ENCODE measurements at places on chromosomes 7 and 10. TPM values are rescaled to one million over a fixed set of nuclear protein-coding genes. Genes with fewer than 3 reads are reported as not detected.

The METTL27 gene
- 0.26 TPM for total RNA-seq

The TPST1 gene
- 31.4 TPM for total RNA-seq

DNA sequence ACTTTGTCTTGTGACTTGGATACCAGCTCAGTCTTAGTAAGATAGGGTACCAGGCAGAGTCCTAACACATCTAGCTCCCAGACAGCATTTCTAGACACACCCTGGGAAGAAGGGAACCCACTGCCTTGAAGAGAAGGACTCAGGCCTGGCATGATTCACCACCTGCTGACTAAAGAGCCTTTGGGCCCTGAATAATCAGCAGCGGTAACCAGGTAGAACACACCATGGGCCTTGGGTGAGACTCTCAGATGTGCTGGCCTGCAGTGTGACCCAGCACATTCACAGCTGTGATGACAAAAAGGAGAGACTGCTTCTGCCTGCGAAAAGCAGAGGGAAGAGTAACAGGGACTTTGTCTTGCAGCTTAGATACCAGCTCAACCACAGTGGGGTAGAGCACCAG lies 10.4 kb upstream of the TNKS2 start:
- peak; percentile 94 for DNase-seq

DNA sequence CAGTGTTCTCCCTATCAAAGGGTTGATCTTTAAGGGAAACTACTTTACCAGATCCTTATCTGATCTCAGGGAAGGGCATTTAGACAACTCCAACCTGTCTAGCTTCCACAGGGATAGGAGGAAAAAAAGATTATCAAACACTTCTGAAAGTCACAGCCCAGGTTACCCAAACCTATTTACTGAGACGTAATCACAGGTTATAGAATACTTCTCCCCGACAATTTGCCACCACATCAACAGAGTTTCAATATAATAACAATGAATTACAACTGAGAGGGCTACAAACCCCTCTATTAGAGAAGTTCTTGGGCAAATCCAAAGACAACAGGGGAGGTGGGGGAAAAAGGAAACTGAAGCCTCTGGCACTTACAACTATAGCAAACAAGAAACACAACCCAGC lies 26.3 kb downstream of the CFAP70 start:
- DNase-seq, result no peak

- DNase-seq, result peak; percentile 43
Observed at GRCh38 chr7:31488562-31489203, 25.2 kb upstream of the ITPRID1 start.

DNA sequence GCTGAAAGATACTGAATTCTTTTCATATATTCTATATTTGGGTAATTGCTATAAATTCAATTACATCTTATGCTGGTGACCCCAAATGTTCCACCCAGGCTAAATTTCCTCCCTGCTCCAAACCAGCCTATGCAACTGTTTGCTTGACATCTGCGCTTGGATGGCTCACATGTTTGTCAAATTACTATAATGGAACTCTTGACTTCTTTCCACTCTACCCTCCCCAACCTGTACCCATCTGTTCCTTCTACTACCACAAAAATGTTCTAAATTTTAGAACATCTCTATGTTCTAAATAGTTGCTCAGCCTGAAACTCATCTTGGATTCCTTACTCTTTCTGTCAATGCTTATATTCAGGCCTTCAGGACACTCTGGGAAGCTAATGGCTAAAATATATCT lies 249.9 kb upstream of the SMIM30 start:
- no peak for DNase-seq

The NYAP1 gene
- total RNA-seq, result under 0.01 TPM

The IL6 gene
- total RNA-seq, result 0.53 TPM

The SFMBT2 gene
- under 0.01 TPM for total RNA-seq

DNA sequence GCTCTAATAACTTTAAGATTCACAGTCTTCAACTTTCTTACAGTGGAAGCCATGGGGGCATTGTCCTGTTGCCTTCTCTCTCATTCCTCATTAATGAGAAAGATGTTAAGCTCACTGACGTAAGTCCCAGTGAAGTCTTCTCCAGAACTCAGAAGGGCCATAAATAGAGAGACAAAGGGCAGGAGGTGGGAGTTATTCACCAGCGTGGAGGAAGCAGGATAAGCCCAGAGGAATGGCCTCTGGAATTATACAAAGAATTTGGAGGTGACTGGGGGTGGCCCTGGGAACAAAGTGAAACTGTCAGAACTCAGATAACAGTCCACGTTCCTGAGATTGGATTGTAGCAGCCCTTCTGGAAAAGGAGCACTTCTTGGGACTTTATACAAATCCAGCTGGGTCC lies 52.4 kb downstream of the SORBS1 start:
- no peak for DNase-seq

The ZNF853 gene
- total RNA-seq, result 0.53 TPM

DNA sequence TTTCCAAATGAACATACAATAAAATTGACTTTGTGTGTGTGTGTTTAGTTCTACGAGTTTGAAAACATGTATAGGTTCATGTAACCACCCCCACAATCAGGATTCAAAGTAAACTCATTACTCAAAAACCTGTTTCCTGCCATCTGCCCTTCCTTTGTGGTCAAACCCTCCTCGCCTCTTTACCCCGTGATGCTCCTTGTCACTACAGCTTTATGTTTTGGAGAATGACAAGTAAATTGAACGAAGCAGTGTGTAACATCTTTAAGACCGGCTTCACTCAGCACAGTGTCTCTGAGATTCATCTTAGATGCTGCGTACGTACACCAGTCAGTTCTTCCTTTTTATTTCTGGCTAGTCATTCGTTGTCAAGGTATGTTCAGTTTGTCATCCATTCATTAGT lies 54.6 kb upstream of the MKI67 start:
- no peak for DNase-seq

The SLC25A13 gene
- 16.6 TPM for total RNA-seq

DNA sequence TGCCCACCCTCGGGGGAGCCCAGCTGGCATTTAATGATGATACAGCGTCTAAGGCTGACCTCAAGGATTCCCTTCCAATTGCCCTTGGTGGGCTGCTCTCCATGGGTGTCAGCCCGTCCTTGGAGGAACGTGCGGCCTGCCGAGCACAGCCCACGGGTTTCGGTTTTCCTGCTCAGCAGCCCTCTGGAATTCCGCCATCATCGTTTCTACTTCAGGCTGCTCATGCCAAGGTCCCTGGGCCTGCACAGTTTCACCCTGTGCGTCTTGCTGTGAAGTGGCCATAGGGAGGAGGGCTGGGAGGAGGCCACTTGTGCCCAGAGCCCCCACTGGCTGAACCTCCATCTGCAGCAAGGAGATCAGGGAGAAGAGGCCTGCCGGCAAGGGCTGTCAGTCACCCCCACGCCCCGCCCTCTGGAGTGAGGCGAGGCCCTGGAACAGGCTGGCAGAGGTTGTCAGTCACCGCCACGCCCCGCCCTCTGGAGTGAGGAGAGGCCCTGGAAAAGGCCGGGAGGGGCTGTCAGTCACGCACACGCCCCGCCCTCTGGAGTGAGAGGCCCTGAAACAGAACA lies 82.8 kb downstream of the CHST15 start:
- DNase-seq, result peak; percentile 18

The GPR15LG gene
- total RNA-seq, result 0.53 TPM

- no peak for DNase-seq
Observed at GRCh38 chr7:132311733-132312132, 264.5 kb downstream of the PLXNA4 start.

DNA sequence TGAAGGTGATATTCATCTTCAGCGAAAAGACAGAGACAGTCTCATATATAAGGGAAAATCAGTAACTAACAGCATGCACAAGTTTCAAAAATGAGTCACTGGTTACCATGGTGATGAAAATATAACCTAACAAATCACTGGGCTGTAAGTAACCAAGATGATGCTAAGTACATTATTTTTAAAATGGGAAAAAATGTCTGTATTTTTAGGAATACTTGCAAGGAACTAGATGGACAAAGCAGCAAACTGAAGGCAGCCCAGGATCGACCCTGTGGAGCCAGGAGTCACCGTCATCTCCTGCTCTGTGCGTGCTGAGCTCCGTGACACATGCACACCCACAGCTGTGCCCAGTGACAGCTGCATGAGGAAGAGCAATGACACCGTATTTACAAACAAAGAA lies 137.3 kb downstream of the ELMO1 start:
- DNase-seq, result no peak

- DNase-seq, result no peak
Observed at GRCh38 chr10:110165239-110165638, 42.2 kb upstream of the MXI1 start.

DNA sequence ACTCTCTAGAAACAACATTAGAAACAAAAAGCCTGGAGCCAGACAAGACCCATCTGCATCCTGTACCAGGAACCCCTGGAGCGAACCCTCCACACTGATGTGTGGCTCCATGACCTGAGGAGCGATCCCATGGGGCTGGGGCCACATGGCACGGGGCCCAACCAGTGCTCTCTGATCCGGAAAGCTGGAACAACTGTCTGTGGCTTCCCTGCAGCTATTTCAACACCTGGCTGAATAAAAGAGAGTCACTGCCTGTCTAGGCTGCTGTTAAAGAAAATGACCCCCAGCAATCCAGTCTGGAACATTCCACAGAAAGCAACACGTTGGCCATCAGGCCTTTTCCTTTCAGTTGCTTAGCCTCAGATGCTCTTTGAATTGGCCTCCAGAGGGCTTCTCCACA lies 20.9 kb downstream of the UROS start:
- no peak for DNase-seq

DNA sequence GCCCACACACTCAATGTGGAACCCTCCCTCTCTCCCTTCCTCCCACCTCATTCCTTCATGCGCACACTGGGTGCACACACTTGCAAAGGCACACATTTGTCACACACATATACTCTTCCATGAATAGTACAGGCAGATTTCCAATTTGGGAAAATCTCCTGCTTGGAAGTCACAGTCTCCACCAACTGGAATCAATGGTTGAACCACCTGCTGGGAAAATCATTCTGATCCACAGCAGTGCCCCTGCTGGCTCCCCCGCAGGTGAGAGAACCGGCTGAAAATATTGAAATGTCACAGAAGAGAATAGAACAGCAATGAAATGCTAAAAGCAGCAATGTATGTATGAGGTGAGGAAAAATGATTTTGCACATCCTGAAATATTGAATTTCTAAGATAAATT lies 232.7 kb downstream of the ADAM12 start:
- no peak for DNase-seq

DNA sequence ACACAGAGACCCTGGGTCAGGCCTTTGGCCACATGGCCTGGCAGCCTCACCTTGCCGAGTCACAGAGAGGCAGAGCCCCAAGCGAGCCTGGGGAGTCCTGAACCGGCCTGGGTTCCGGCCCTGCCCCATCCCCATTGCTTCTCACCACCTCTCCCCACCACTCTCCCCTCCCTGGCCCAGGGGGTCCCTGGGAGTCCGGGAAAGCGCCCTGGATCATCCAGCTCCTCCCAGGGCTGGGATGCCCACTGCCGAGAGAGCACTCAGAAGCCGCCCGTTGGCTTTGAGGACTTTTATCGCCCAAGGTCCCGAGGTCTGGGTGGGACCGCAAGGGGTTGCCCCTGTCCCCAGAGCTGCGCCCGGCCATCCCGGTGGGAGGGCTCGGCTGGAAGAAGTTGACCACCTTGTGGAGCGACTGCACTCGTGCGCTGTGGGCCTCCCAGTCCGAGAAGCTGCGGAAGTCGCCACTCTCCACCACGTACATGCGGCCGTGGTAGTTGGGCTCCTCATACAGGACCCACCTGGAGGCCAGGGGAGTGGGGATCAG lies 8.1 kb downstream of the CRYGN start:
- no peak for DNase-seq

The CDK14 gene
- 8.7 TPM for total RNA-seq

- DNase-seq, result no peak
Observed at GRCh38 chr7:45107356-45107755, 4.1 kb downstream of the TBRG4 start.

The OR6V1 gene
- total RNA-seq, result not detected

GRCh38 chr10:116692225-116692624 lies 50.1 kb downstream of the HSPA12A start:
- DNase-seq, result no peak

GRCh38 chr7:134298902-134299683 lies 17.6 kb downstream of the SLC35B4 start:
- DNase-seq, result no peak

DNA sequence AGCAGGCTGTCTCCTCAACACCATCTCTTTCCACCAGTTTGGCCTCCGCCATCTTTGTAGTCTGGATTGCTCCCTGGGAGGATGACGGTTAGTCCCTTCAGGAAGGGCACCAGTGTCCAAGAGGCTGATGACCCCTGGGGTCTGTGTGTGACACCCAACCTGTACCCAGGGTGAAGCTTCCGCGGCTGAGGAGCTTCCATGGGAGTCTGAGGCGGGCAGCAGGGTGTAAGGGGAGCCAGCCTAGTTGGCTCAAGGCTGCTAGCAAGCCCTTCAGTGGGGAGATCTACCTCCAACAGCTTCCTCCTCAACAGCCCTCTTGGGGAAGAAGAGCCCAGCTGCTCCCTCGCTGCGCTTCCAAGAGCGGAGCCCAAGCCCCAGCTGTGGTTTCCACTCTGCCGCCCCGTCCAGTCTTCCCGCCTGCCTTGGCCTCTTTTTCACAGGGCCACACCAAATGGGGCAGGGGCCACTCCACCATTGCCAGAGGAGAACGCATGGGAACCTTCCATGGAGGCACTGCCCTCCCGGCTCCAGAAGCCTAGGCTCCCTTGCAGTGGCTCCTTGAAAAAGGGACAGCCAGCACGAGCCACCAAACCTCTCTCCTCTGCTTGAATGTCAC lies 57.4 kb downstream of the TMEM209 start:
- no peak for DNase-seq

GRCh38 chr10:118531105-118531852 lies 64.2 kb downstream of the PRLHR start:
- DNase-seq, result no peak

The FKBP14 gene
- 20.0 TPM for total RNA-seq

The PLAC9 gene
- total RNA-seq, result not detected

GRCh38 chr7:149071641-149072437 lies 18.7 kb downstream of the ZNF786 start:
- DNase-seq, result no peak

DNA sequence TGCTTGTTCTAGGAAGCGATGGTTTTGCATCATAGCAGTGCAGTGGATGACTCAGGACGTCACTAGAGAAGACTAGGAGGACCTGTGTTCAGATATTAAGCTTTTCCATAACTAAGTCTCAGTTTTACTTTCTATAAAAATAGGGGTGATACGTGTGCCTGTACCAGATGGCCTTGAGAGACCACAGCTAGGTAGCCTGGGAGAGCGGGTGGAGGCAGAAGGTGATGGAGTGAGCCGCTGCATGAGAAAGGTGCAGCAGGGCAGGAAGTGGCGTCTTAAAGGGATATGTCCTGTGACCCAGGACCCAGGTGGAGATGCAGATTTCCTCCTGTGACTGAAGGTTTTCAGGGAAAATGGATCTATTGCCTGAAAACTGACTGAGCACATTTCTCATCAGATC lies 304.9 kb downstream of the CDC14C start:
- DNase-seq, result no peak

The INPP5F gene
- 11.6 TPM for total RNA-seq

GRCh38 chr10:21265622-21266021 lies 259.9 kb downstream of the SKIDA1 start:
- DNase-seq, result peak; percentile 86

- DNase-seq, result no peak
Observed at GRCh38 chr10:62087329-62087728, 181.3 kb downstream of the RTKN2 start.

The DIP2C gene
- 0.53 TPM for total RNA-seq

The DRGX gene
- total RNA-seq, result not detected
